ENCODE measurements at places on chromosomes 3 and 15.

DNA sequence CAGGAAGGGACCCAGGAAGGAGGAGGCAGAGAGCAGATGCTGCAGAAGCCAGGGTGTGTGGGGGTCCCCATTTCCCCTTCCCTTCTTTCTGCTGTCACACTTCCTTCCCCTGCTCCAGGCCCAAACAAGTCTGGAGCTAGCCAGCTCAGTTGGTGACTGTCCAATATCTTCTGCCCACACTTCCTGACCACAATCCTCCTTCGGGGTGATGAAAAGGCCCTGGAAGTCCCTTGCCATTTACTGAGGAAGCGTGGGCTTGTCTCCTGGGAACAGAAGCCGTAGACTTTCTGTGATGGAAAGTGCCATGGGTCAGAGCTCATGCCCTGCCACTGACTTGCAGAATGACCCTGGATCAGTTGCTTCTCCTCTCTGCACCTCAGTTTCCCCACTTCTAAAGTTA lies 39.0 kb downstream of the ANAPC13 start:
- no peak for DNase-seq

DNA sequence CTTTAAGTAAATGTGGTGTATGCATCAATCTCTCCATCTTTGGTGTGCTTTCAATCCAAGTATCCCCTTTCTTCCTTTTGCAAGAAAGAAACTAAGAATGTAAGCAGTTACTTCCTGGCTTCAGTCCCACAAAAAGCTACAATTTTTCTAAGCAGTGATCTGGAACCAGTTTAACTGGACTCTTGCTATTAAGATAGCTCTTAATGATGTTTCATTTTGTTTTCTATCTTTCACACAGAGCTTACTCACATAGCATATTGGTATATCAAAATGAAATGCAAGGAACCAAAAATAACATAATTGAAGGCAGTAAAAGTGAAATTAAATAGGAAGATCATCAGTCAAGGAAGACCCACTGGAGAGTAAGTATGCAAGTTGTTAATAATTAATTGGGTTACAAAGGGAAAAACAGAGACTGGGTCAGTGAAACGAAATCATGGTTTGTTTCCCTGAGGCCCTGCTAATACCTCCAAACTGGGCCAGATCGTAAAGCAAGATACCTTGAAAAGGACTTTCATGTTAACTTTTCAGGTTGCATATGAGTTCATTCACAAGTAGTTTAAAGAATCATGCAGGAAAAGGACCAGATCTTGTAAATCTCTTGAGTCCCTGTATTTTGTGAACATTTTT lies 41.9 kb downstream of the GPR160 start:
- no peak for DNase-seq

DNA sequence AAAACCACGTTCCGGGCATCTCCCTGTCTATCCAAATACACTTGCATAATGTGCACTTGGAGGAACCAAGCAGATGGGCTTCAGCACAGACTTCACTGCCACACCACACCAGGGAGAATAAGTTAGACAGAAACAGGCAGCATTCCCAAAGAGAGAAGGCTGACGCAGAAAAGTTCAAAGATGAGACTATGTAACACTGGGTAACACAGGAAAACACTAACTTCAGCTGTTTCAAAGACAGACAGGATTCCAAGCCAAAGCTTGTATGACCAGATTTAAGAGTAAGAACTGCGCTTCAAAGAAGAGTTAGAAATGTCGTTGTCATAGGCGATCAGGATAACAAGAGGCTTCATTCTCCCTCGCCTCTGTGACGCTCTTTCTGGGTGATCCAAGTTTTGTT lies 19.9 kb downstream of the SLC51A start:
- no peak for DNase-seq

- no peak for DNase-seq
Measured at GRCh38 chr3:128426128-128426921, 40.4 kb downstream of the DNAJB8 start.

GRCh38 chr15:85707519-85708338 lies 87.0 kb downstream of the KLHL25 start:
- no peak for DNase-seq

DNA sequence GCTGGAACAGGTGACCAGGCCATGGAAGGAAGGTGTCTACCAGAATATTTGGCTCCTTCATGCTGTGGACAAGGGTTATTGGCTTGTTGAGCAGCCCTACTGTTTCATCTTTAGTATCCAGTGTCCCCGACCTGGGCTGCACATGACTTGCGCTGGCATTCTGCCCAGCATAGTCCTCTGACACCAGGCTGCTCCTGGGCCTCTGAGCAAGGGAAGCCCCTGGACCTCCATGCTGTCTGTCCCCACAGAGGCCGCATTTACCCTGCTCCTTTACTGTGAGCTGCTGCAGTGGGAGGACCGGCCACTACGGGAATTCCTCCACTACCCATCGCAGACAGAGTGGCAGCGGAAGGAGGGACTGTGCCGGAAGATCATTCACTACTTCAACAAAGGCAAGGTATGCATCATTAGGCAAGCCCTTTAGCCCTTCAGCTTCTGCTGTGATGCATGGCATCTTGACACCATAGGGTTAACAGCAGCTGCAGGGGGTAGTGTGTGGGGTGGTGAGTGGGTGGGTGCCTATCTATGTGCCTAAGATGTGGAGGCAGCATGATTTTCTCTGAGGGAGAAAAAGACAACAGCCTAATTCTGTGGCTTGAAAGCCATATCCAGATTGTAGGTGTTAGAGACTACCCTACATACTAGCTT lies 44.0 kb upstream of the MANF start:
- DNase-seq: no peak

DNA sequence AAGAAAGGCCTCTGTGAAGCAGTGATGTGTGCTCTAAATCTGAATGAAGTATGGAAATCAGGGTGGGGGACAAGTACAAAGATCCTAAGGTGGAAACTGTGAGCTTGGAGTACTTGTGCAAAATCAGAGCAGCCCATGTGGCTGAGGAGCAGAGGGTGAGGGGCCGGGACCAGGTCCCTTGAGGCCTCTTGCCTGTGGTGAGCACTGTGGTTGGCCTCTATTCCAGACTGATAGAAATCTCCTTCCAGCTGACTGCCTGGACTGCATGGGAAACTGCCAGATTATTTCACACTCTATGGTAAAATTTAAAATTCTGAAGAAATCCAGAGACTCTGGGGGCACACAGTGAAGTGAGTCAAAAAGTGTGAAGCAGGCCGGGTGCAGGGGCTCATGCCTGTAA lies 81.4 kb downstream of the TM4SF4 start:
- DNase-seq: no peak

GRCh38 chr3:133753779-133754164 lies 7.6 kb downstream of the TF start:
- no peak for DNase-seq

- no peak for DNase-seq
Measured at GRCh38 chr3:195250473-195251251, 20.3 kb downstream of the XXYLT1 start.

DNA sequence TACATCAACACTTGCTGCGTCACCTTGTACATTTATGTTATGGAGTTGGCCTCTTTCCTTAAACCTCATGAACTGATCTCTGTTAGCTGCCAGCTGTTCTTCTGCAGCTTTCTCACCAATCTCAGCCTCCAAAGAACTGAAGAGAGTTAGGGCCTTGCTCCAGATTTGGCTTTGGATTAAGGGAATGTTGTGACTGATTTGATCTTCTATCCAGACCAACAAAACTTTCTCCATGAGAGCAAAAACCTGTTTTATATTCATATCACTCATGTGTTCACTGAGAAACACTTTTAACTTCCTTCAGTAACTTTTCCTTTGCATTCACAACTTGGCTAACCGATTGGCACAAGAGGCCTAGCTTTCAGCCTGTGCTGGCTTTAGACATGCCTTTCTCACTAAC lies 1156.0 kb upstream of the CADM2 start:
- DNase-seq: no peak

DNA sequence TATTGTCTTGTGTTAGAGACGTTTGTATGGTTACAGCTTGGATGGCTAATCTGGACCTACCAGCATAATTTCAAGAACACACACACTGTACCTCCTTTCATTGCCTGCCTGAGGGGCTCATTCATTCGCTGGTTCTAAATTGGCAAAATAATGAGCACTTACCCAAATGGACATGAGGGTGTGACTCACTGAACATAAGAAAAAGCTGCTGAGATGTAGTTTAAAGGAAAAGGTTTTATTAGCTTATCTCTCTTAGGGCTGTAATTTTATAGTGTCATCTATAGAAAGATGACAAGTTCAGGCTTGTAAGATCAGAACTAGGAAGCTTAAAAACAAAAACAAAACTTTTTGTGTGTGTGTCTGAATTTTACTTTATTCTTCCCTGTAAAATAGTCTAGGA lies 120.7 kb upstream of the WNT7A start:
- no peak for DNase-seq

- peak; percentile 78 for DNase-seq
Measured at GRCh38 chr3:185900228-185900627, 37.6 kb downstream of the TRA2B start.

DNA sequence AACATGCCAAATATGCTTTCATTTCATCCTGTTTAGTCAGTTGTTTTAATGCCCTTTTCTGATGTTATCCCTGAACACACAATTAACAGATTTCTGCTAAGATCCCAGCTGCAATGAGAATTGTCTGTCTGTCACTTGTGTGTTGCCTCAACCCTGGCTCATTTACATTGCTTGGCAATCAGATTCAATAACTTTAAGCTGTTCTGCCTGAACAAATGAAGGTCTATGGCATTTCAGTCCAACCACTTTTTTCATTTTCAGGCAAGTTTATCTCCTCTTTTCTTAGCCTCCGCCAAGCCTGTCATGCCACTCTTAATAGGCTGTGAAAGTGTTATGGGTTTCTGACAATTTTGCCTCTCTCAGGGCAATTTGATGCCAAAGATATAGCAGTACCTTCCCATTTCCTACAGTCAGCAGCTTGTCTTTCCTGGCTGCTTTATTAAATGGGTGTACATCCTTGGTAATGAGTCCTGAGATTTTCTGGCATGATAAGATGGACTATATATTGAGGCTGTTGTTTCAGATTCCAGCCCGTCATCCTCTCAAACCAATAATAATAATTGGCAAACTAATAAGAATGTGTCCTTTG lies 68.7 kb upstream of the ADAMTS9 start:
- no peak for DNase-seq

DNA sequence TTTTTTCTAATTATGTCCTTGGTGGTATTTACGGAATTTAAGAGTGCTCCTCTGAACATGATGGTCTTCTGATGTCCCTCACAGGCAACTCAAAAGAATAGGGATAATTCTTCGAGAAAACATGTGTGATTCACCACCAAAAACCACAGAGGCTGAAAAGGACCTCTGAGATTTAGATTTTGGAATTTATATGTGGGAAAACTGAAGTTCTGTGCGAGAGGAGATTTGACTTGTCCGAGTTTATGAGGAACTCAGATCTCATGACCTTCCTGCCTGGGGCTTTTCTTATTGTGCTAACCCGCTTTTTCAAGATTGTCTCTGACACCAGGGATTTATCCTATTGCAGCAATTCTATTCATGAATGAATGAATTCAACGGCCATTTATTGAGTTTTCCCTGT lies 142.4 kb downstream of the FAM43A start:
- peak; percentile 61 for DNase-seq

DNA sequence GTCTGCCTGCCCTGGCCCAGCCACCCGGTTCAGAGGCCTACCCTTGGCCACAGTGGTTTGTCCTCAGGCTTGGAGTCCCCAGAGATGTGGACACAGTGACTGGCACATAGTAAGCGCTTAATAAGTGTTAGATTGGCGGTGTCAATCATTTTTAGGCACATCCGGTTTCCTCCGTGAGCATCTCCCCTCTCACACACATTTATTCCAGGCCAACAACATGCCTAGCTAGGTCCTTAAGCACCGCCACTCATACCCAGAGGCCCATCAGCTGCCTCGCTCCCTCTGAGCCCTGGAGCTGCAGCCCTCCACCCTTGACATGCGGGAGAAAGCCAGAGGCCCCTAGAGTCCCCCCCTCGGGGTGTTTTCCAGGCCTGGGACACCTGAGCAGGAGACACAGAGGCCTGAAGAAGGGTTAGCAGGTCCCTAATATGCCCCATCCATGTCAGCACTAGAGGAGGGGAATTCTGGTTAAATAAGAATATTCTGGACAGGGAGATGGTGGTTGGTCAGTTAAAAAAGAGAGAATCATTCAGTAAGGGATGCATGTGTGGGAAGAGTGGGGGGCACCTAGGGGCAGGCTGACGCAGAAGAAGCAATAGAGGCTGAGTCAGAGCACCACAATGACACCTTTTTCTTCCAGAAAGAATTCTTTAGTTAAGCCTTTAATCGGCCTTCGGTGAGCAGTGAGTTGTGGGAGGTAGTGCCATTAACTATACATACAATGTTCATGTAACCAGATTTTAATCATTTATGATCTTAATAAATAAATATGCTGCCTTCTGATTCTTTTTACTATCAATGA lies 22.3 kb downstream of the NR2F2 start:
- no peak for DNase-seq

DNA sequence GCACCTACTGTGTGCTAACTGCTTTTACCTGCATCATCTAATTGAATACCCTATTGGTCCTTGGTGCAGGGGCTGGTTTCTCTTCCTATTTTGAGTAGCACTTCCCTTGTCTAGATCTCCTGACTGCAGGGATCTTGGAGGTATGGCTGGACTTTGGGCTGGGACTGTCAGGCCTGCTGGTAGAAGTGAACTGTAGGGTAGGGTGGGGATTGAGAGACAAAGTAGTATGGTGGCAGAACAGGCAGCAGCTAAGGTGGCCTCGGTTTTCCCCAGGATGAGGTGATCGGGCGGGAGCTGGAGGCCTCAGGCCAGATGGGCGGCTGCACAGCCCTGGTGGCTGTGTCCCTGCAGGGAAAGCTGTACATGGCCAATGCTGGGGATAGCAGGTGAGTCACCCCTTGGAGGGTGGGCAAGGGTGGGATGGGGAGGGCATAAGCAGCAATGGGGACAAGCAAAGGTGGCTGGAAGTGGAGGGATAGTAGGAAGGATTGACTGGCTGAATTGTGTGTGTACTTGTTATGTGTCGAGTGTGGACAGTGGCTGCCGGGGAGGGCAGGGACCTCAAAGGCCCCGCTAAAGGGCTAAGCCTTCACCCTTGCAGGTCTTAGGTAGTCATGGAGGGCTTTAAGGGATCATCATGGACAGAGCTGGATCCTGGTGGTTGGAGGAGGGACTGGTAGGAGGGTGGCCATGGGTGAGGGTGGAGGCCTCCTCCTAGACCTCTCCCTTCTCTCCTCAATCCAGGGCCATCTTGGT lies 2.0 kb downstream of the PPM1M start:
- DNase-seq: no peak

GRCh38 chr3:190229632-190230424 lies 92.4 kb downstream of the CLDN1 start:
- DNase-seq: no peak

GRCh38 chr15:78830514-78831228 lies 19.4 kb upstream of the ADAMTS7 start:
- no peak for DNase-seq
